ENCODE measurements at places on chromosomes 5 and 9.

DNA sequence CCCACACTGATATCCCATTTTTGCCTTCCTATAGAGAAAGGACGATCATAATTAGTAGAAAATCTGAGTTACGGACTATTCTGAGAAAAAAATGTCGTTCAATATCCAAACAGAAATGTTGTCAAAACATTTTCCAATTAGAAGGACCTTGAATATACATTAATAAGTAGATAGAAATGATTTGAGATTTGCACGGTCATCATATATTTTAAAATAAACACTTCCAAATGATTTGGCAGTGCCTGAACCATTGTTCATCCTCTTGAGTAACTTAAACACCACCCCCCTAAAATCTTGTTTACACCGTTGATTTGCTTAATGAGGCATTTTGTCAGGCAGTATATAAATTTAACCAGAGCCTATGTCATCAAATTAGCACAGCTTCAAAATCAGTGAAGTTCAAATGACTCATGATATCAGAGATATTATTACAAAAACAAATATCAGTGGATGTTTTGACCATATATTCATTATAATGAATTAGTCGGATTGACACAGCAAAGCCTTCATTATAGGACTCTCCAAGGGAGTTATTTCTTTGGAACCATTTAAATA lies 105.0 kb downstream of the ACTL7B start:
- no peak for DNase-seq

- no peak for DNase-seq
Observed at GRCh38 chr5:37638897-37639296, 200.9 kb downstream of the GDNF start.

- DNase-seq = no peak
Observed at GRCh38 chr5:8034852-8035251, 165.9 kb downstream of the MTRR start.

DNA sequence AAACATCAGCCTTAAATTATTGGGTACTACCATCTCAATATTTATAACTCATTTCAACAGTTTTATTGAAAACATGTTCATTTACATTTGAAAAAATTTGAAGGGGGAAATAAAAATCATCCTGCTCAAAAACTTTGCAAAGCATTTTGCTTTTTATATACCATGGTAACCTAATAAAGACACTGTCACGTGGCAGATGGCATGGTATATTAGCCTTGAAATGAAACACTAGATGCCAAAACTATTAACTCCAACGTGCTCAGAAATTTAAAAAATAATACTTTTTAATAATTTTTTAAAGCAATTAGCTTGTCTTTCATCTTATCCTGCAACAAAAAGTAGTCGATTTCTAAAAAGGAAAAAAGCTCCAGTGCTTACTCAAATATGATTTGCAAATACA lies 88.6 kb upstream of the NFIB start:
- DNase-seq = no peak

GRCh38 chr5:93503598-93504067 lies 77.4 kb downstream of the NR2F1-AS1 start:
- DNase-seq = no peak

DNA sequence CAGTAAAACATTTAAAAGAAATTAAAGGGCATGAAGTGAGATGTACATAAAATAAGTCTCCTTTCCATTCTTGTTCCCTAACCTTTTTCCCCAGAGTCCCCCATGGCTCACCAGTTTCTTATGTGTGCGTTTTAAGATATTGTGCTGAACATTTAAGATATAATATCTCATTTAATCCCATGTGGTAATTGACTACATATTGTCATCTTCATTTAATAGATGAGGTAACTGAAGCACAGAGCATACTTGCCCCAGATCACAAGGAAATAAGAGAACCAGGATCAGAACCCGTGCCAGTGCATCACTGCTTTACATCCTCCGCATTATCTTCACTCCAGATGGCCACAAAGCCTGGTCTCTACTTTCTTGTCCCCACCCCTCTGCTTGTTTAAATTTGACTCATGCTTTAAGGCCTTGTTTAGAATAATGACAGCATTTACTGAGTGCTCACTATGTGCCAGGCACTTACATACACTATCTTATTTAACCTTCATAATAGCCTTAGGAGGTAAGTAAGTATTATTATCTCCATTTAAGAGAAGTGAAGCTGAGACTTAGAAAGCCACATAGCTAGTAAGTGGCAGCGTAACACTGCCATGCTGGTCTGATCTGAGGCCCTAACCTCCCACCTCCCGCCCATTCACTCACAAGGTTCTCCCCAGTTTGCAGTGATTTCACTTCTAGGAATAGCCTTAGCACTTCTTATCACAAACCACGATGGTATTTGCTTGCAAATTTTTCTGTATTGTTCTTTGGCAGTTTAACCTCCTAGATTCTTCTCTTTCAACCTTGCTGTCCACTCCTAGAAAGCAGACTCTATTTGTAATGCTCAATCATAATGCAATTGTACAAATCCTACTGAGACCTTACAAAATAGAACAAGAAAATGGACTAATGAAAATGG lies 78.4 kb upstream of the IL6ST start:
- DNase-seq = no peak

- DNase-seq = no peak
Observed at GRCh38 chr9:36039696-36040095, 3.0 kb downstream of the RECK start.

GRCh38 chr5:123142206-123142915 lies 53.3 kb downstream of the PRDM6 start:
- DNase-seq = no peak

- no peak for DNase-seq
Observed at GRCh38 chr9:19049917-19050636, 850 bp downstream of the RRAGA start.

DNA sequence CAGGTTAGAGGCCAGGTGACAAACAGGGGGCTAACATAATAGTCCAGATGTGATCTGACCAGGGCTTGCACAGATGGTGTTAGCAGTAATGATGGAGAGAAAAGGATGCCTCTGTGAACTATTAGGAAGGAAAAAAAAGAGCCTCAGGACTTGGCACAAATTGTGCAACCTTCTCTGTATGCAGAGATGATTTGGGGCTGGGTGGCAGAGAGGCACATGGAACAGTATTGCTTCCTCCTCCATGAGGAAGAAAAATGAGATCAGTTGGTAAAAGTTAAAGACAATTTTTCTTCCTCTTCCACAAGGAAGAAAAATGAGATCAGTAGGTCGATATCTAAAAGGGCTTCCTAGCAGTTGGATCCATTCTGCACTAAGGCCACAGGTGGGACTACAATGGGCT lies 13.9 kb upstream of the ANXA6 start:
- DNase-seq = no peak

DNA sequence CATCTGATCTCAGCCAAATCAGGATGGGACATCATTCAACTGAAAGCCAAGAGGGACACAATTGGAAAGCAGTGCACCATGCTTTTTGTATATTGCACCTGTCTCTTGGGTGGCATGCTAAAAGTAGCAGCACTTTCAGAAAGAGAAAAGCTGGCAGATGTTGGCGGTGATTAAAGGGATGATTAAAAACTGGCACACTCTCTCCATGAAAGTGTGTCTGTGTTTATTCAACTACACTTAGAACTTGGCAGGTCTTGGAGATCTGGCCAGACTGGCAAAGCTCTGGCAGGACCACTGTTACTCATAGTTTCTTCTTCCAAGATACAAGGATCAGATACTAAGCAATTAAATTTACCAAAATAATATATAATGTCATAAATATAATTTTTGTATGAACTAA lies 112.9 kb upstream of the ELAVL2 start:
- DNase-seq = no peak

- DNase-seq = no peak
Observed at GRCh38 chr9:2913026-2913425, 69.1 kb upstream of the PUM3 start.
